Stimulated activated CD4-positive, alpha-beta T cell treated with anti-CD3 and anti-CD28 coated beads, Interleukin-12 subunit alpha, Interleukin-12 subunit beta, amount 100 ng/mL, for 4 hours (primary cell): ENCODE measurements at places on chromosomes 3 and 15.
A peak's percentile ranks its signal among the peaks of the same experiment; 100 is the strongest.

GRCh38 chr3:50100956-50101845 lies 12.5 kb downstream of the RBM5 start:
- DNase-seq = no peak

DNA sequence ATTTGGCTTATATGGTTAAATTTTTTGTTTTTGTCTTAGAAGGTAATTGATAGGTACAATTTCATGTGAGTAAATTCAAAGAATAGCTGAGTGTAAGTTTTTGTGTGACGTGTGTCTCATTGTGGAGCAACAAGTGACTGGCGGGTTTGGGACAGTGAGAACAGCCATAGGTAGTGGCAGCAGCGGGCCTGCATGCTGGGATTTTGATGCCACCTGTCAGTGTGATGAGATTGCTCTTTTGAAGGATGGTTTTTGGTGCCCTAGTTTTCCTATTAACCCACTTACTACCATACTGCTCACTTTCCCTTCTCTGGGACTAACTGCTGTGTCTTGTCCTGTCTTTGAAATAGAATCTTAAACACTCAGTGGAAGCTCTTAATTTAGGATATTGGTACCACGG lies 522.6 kb downstream of the NAALADL2 start:
- no peak for DNase-seq

GRCh38 chr3:168040607-168041208 lies 55.0 kb downstream of the GOLIM4 start:
- DNase-seq = no peak

- DNase-seq = no peak
These were observed 197.6 kb downstream of the PDZRN3 start for GRCh38 chr3:73427048-73427706.

DNA sequence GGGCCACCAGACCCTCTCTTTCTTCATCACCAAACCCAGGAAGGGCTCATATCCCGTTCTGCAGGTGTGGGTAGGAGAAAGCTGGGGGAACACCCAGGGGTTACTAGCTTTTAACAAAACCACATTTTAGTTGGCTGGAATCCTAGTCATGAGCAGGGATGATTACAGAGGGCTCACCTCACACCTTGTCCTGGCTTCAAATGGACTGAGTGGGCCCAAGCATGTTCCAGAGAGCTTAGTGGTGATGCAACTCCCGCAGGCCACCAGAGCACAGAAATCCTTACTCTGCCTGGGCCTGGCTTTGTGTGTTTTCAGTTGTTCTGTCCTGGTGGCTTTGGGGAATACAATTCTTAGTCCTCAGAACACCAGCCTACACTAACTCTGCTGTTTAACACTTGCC lies 56.8 kb upstream of the RYK start:
- no peak for DNase-seq

GRCh38 chr3:100438623-100438974 lies 37.3 kb downstream of the LNP1 start:
- DNase-seq = no peak

- DNase-seq = no peak
These were observed 54.4 kb downstream of the ISG20 start for GRCh38 chr15:88693191-88693590.

GRCh38 chr3:191414286-191414685 lies 46.7 kb upstream of the PYDC2 start:
- no peak for DNase-seq

DNA sequence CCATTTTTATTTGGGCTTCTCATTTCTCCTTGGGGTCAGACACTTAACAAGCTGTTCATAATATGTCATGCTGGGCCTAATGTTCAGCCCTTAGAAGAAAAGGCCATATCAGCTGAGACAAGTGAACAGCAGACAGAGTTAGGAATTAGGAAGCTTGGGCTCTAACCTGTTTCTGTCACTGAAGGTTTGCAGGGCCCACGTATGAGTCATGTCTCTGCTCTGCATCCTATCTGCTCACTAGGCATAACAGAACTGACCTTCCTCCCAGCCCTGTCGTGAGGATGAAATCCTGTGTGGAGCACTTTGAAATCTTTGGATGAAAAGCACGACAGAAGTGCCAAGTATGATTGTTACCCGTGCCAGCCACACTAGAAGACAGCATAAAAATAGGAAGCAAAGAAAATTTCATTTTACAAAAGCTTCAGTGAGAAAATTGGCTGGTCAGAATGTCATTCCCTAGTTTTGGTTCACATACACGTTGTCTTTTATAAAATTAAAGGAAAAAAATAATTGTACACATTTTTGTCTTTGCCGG lies 26.5 kb upstream of the CD47 start:
- no peak for DNase-seq

DNA sequence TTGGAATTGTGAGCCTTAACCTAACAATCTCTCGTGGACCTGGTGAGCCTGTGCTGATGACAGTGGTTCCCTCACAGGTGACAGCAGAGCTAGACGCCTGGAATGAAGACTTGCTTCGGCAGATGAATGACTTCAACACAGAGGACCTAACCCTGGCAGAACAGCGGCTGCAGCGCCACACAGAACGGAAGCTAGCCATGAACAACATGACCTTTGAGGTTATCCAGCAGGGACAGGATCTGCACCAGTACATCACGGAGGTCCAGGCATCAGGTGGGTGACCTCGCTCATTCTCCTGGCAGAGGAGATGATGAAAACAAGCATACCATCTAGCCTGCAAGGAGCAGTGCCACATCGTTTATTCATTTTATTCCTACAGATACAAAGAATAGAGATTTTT lies 316.9 kb upstream of the UMPS start:
- no peak for DNase-seq

DNA sequence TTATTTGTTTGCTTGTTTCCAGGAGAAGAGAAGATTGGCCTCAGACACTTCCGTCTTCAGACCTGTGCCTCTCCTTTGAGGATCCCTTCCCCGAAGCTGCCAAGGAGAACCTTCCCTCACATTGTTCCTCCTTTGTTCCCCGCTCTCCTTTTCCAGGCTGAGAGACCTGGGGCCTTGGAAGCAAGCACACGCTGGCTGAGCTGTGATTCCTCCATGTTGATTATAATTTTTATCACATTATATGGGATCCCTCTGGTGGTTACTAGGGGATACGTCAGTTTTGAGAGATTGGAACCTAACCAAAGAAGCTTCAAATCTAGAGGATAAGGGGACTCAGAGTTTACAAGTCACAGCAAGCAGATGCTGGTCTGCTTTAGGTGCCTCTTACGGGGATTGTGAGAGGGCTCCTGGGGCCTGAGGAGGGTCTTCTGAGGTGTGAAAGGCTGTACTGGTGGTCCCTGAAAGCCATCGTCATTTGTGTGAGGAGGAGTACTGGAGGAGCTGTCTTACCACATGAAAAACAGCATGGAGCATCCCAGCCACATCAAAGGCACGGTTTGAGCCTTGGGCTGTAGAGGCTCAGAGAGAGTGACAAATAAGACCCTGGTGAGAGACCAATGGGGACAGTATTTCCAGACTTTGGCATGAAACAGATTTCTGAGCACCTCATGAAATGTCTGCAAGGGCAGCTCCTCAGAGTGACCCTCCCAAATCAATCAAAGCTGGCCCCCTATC lies 760.1 kb upstream of the CFAP20DC start:
- DNase-seq = no peak

DNA sequence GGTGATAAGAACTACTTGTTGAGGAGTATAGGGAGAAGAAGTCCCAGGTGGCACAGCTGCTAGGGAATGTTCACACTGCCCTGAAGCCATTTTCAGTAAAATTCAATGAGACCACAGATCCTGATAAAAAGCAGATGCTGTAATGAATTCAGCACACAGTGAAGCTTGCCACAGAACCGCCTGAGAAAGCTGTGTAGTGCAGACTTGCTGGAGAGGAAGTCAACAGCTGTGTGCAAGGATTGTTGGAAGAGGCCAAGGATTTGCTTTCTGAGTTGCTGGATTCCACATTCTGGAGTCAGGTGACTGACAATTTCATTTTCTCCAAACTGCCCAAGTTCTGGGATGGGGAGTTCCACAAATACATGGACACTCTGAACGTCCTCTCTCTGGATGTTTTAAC lies 70.9 kb downstream of the ANP32A start:
- DNase-seq = no peak

- DNase-seq = no peak
These were observed 237.4 kb upstream of the NR2F2 start for GRCh38 chr15:96093063-96093462.

DNA sequence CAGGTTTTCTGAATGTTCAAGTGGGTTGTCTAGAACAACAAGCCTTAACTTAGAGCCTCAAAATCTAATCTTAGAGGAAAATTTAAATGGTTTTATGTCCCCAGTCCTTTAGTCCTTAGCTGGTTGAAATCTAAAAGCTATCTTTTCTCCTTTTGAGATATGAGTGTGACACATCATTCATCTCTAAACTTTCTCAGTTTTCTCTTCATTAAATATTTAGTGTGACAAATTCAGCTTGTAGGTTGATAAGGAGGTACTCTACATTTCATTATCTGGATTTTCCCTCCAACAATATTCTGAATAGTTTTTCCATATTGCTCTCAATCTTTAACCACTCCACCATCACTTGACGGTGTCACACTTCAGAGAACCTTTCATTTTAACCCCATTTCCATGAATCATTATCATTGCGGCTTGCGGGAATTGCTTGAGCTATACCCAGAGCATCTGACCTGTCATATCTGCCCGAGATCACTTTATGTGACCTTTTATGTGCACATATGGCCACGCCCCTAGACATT lies 16.1 kb upstream of the ATP8B4 start:
- peak; percentile 2 for DNase-seq
